ENCODE measurements at places on chromosomes 16 and 17.

- DNase-seq: no peak
These were observed 331.3 kb downstream of the SEC14L1 start for GRCh38 chr17:77471984-77472461.

GRCh38 chr17:36507266-36507665 is 20.8 kb downstream of the ZNHIT3 start:
- DNase-seq: no peak

- DNase-seq: no peak
These were observed 22.6 kb upstream of the CBFA2T3 start for GRCh38 chr16:88999457-89000206.

DNA sequence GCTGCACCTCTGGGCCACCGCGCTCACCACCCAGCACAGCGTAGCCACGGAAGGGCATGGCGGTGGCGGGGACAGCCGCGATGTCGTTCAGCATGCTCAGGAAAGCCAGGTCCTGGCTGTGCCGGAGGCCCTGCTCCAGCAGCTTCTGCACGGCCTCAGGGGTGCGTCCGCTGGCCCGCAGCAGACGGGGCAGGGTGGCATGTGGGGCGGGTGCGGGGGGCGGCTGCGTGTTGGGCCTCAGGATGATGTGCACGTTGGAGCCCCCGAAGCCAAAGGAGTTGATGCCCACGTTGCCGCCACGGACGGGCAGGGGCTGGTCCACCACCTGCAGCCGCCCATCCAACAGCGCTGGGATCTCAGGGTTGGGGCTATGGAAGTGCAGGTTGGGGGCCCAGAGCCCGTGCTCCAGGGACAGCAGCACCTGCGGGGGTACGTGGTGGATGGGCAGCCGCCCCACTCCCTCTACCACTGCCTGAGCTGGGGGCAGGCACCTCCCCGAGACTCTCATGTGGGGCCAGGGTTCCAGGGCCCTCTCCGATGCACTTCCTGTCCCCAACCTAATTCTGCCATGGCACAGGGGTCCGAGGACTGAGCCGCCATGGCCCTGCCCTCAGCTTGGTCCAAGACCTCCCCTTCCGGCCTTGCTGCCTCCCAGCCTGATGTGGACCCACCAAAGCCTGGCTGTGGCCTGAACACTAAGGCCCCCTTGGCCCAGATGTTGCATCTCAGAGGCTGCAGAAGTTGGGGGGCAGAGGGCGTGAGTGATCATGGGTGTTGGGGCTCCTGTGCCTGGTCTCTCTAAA is 6.6 kb downstream of the FASN start:
- no peak for DNase-seq

DNA sequence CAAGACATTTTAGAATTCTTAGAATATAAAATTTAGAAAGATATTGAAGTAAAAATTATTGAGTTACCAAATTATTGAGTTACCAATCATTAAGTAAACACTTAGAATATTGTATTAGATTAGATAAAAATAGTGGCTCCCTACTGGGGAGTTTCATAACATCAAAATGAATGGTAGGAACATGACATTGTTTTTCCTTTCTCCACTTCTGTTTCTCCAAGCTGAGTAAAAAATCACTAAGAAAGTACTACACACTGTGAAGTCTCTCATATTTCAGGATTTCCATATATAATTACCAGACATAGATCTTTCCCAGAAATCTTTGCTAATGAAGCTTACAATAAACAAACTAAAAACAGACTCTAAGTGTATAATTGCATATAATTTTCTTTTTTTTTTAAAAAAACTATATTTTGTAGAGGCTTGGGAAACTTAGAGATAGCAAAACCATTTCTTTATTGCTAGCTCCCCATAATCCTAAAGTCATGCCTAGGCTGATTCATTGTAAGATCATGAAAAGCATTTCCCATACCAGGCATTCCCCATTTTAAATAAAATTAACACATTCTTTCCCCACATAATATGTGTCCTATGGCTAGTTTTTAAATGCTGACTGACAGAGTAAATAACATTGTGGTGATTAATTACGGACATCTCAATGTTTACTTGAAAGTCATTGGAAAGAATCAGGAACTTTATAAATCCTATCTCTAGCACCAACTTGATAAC is 1408.7 kb upstream of the GOT2 start:
- no peak for DNase-seq

GRCh38 chr16:56087626-56088025 is 103.7 kb upstream of the GNAO1 start:
- DNase-seq: no peak

DNA sequence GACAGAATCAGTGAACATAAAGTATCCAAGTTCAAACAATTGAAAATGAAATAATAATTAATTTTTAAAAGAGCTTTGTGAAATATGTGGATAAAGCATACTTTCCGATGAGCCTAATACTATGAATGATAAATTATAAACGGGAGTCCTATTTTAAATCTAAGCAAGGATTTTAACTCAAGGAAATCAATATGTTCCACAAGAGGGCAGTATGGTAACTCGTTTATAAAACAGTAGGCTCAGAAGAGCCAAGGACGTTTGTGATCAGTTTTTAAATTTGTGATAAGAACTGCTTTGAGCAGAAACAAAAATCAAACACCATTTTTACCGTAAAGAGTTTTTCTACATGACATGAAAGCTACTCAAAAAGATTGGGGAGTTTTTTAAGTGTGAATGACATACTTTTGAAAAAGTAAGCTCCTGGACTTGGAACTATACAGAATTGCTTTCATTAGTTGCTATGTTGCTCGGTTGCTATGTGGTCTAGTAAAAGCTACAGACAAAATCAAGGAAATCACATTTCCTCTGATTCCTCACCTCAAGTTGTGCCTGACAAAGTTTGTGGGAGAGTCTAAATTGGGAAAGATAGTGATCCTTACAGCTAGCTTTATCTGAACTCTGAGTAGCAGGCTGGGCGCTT is 11.8 kb upstream of the TEKT1 start:
- no peak for DNase-seq

- DNase-seq: peak; percentile 42
These were observed 4.6 kb downstream of the C16orf78 start for GRCh38 chr16:49378238-49378637.

GRCh38 chr17:34758316-34758715 is 178.9 kb downstream of the TMEM132E start:
- DNase-seq: no peak

- no peak for DNase-seq
These were observed 24.0 kb upstream of the SLFN5 start for GRCh38 chr17:35218915-35219314.

GRCh38 chr17:57808882-57809281 is 41.0 kb downstream of the MRPS23 start:
- no peak for DNase-seq

DNA sequence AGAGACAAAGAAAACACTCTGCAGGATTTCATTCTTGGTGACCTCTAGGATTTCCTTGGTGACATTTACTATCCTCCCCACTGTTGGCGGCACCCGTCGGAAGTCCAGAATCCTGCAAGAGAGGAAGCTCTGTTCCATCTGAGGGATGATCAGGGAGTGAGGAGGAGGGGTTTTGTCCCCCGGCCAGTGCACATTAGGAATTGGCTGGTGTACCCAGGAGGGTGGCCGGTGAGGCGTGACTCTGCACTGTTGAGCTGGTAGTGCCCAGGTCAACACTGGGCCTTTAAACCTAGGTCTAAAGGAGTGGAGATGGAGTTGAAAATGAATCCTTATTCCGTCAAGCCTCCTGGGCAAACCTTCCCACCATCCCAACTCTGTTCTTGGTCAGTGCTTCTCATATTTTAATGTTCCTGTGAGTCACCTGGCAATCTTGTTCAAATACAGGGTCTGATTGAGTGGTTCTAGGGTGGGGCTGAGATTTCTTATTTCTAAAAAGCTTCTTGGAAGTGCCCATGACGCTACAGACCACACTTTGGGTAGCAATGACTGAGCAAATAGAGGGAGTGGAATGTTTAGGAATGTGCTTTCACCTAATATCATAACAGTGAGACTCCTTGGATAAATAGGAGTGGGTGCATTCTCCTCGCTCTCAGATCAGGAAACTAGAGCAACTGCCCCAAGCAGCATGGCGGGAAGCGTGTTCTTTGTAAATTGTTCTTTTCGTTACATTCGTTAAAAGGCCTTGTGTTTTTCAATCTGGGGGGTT is 30.7 kb downstream of the PRKAR1A start:
- DNase-seq: no peak

DNA sequence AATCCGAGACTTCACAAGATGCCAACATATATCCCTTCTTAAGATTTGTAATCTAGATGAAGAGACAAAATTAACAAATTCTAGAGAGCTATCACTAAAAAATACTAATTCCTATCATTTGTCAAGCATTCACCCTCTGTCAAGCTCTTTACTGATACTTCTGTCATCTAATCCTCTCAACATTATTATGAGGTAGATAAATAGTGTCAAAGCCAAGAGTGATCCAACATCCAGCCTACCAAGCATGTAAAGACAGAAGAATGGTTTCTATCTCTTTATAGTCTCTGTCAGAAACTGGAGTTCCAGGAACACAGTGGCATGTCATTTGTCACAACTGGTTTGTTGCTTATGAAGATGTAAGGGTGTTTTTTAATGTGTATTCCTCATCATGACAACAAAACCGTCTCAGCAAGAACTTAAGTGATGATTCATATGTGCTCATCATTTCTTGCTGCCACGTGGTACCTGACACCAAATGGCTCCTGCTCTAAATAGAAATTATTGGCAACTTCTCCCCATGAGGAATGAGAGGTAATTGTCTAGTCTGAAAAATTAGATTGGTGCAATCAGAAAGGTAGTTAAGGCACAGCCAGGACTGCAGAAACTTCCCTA is 196.8 kb downstream of the TOX3 start:
- DNase-seq: no peak

DNA sequence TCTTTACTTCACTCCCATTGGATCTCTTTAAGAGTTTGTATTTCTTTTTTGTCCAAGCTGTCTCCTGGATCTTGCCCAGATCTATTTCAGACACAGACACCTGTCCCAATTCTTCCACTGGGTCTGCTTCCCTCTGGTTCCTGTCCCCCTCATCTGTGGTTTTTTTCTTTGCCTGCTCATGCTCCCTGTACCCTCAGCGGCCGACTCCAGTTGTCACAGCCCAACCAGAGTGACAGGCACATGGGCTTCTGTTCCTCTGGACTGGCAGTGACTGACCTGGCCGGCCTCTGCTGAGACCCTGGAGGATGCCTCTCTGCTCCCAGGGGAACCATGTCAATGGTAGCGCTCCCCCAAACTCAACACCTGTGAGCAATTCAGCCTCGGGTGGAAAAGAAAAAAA is 142.6 kb downstream of the WSCD1 start:
- DNase-seq: no peak

DNA sequence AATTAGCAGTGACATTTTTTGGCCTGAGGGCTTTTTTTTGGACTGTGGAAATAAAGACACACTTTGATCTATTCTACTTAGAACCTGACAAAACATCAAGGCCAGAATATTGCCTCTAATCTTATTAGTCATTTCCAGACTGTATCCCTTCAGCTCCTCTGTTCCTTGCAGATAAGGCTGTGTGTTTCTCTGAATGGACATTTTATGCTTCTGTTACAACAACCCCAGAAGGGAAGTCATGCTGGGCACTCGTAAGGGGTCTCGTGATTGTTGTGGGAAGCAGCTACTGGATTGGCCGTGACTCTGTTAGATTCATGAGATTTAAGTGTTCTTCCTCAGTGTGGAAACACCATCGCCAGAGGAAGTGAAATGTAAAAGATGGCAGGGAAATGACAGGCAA is 31.6 kb upstream of the HS3ST2 start:
- no peak for DNase-seq

DNA sequence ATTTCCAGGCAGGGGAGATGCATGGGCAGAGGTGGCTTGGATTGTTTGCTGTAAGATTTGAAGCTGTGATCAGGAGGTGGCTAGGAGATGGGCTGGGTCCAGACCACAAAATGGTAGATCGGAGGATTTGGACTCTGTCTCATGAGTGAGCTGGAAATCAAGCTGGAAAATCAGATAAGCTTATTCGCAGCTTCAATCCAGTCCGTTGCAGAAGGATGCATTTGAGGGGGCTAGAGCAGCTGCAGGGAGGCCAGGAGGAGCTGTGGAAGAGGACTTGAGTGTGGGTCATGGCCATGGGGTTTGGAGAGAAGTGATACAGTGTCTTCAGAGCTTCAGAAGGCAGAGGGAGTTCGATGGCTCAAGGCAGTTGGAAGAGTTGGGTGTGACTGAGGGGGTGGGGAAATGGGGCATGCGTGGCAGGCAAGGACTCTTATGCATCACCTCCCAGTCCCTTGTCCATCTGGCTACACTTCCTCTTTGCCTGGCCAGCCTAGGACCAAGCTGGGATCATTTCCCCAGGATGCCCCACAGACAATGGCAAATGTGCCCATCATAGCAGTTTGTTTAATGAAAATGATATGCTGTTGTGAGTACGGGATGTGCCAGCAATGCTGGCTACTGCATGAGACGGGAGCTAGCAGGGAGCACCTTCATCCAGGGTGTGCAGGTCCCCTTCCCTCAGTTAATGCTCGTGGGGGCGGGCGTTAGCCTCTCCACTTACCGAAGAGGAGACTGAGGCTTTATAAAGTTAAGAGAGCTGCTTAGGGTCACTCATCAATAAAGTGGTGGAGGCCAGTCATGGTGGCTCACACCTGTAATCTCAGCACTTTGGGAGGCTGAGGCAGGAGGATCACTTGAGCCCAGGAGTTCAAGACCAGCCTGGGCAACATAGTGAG is 20.6 kb downstream of the QPRT start:
- DNase-seq: no peak

DNA sequence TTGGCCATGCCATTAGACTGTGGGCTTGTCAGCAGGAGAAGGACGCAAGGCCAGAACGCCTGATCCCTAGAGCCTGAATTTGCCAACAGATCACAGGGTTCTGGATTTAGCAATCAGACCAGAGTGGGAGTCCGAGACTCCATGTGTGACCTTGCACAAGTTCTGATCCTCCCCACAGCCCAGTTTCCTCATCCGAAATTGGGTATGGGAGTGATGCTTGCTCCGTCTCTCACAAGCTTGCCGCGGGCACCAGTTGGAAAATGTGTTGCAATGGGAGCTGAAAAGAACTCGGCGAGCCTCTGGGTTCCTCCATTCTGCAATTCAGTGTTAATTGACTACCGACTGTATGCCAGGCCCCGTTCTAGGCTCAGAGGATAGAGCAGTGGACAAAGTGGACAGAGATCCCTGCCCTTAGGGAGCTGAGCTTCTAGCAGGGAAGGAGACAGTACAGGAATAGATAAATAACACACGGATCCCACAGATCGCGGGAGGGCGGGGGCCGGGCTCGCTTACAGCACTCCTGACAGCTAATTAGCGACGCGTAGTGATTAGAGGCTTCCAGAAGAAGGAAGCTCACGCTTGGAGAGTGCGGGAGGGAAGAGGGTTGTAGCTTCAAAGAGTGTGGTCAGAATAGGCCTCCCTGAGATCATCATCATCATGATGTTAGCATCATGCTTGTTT is 150.4 kb upstream of the CIBAR2 start:
- DNase-seq: no peak

GRCh38 chr16:84617041-84617790 is 662 bp downstream of the COTL1 start:
- DNase-seq: no peak

DNA sequence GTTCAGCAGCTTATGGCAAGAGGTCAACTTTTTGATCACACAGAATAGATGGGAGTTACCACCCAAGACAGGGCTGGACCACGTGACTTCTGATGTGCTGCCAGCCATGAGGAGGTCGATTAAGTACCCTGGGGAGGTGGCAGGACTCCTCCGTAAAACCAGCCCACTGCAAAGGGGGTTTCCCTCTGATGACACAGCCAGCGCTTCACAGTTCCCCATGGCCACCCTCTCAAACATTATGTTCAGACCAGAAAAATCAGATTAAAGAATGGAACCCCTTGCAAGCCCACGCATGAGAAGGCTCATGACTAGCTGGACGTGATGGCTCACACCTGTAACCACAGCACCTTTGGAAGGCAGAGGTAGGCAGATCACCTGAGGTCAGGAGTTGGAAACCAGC is 222.9 kb downstream of the CPPED1 start:
- no peak for DNase-seq
